ENCODE measurements at places on chromosomes 12 and 14.

GRCh38 chr14:85529803-85530574 lies at the start of gene FLRT2:
Gene FLRT2, plus strand, starts transcription at chr14:85530144. Its CDS starts 91,371 bp downstream, at chr14:85621515.
- DNase-seq: no peak

DNA sequence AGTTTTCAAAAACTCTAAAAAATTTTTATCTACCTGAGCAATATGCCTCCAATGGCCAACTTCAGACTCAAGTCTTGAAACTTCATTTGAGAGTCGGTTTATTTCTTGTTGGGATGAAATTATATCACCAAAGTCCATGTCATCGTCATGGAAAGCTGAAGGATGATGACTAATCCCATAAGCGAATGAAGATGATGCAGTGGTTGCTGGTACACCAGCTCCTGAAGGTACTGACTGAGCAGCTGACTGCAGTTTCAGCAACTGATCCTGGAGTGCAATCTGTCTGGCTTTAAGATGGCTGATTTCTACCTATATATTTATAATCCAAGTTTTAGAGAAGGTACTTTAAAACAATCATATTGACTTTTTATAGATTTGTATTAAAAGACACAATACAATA lies 18.3 kb downstream of the TRIP11 start:
- DNase-seq: no peak

GRCh38 chr14:91230397-91231035 lies 14.0 kb downstream of the GPR68 start:
- no peak for DNase-seq

- DNase-seq: no peak
Observed at GRCh38 chr12:58176296-58176869, 235.0 kb downstream of the ATP23 start.

DNA sequence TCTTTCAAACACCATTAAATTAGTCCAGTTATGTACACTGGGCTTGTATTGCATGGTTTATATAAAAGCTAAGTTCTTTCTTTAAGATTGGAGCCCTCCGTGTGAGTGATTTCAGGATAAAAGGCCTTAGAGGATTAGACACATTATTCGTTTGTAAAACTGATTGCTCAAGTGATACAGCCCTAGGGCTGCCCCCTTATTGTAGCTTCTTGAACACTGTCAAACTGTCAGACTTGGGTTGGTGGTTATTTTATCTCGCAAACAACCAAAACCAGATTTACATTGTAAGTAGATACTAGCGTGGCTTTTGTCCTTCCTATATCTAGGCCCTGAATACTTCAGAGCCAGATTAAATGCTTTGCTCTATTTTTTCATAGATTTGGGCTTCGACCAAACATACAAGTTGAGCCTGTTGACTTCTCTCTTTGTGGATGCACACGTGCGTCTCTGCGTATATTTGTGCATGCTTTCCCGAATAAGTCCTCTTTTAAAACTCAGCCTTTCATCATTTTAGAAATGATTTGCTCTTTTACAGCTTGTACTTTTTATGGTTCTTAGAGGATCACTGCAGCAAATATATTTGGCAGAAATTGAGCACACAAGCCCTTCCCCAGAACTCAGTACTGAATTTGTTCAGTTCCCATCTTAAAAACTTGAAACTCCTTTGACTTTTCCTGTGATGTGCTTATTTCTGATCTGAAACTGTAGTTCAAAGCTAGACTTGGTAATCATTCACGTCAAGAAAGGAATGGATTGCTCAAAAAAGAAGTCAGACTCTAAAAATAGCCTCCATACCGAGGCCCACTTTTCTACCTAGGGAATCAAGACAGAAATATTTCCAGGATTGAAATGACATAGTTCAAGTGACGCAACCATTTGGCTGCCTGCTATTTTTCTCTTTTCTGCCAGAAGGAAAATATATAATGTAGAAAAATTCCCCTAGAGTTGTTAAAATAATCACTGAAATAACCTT lies 129.5 kb downstream of the ETV6 start:
- DNase-seq: no peak

DNA sequence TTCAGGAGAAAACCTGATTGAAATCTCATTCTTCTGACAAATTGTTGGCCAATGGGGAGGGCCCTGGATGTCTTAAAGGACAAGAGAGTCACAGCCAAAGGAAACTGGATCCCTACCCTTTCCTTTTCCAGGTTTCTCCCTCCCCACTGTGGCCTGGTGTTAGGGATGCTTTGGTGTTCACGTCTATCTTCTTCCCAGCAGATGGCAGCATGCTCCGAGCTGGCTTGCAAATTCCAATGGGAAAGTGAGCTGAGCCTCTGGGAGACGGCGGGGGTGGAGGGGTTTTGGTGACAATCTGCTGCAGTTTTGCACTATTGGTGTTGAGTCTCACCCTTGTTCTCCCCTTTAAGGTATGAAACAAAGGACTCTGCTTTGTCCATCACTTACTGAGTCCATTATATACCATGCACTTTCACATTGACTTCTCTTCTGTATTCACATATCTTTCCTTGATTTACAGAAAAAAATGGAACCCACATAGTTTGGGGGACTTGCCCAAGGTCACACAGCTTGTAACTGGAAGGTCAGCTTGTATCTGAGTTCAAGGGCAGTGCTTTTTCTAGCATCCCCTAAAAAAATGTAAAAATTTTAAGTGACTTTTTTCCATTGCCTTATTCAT lies 39.3 kb downstream of the CCDC177 start:
- no peak for DNase-seq

GRCh38 chr14:96762650-96763049 lies 34.5 kb upstream of the VRK1 start:
- peak; percentile 67 for DNase-seq

All from CD4-positive, alpha-beta T cell treated with Interleukin-15 for 4 hours (primary cell).